Smooth muscle cell of bladder (primary cell): ENCODE measurements at places on chromosomes 12 and 14. TPM values are rescaled to one million over a fixed set of nuclear protein-coding genes. Genes with fewer than 3 reads are reported as not detected.

The TAS2R14 gene
- 1.7 and 2.4 TPM in 2 replicates for total RNA-seq

The TAS2R7 gene
- not detected in 2 replicates for total RNA-seq

The OTX2 gene
- total RNA-seq: not detected in 2 replicates

The FRS2 gene
- total RNA-seq: 28.4 and 31.7 TPM in 2 replicates

The SINHCAF gene
- 10.4 and 10.5 TPM in 2 replicates for total RNA-seq
